Stimulated activated CD4-positive, alpha-beta T cell treated with anti-CD3 and anti-CD28 coated beads, Interleukin-12 subunit alpha, Interleukin-12 subunit beta, amount 100 ng/mL, for 24 hours (primary cell): ENCODE measurements at places on chromosomes 16 and 17.

DNA sequence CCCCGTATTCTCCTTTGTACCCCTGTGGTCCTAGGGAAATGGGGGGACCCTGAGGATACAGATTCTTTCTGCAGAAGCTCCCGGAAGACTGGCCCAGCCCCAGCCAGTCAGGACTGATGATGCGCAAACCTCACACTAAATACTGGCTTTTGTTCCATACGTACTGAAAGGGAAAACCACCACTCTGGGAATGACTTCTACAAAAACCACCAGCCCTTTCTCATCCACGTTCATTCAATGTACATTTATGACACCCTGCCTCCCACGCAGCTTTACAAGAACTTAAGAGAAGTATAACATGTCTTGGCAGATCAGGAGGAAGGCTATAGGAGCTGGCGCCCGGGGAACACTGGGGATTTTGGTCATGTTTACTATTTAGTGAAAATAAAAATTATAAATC is 70.6 kb downstream of the MARCHF10 start:
- peak; percentile 35 for DNase-seq

- DNase-seq, result no peak
These were observed 116.5 kb downstream of the CMIP start for GRCh38 chr16:81560979-81561657.

- DNase-seq, result no peak
These were observed 104.3 kb upstream of the PSMD7 start for GRCh38 chr16:74192281-74192797.

DNA sequence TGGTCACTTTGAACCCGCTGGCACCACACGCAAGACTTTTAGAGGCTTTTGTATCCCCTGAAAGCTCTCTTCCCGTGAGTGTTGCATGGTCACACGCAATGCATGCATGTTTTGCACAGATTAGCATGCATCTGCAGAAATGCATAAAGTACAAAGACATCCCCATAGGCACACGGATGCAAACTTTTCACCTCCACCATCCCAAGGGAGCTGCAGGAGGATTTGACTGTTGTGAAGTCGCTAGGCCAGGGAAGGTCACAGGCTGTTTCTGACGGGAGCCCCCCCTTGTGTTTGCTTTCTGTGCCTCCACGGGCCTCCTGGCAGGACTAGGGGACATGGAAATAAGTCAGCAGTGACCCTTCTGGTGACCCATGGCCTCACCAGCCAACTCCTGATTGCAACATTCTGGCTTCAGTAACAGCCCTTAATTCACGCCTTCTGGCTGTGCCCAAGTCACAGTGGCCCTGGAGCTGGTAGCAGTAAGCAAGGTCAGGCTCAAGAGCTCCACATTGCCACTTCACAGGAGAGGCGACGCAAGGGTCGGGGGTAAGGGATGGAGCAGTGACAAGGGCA is 45.1 kb downstream of the SOX9 start:
- DNase-seq, result no peak

GRCh38 chr16:86584726-86585721 is 6.7 kb downstream of the FOXL1 start:
- no peak for DNase-seq

GRCh38 chr17:19718613-19719354 is 2.4 kb upstream of the SLC47A2 start:
- DNase-seq, result no peak

- DNase-seq, result no peak
These were observed 68.6 kb upstream of the GNG13 start for GRCh38 chr16:868846-869822.

GRCh38 chr16:50316848-50317630 is 50.7 kb downstream of the ADCY7 start:
- DNase-seq, result no peak

DNA sequence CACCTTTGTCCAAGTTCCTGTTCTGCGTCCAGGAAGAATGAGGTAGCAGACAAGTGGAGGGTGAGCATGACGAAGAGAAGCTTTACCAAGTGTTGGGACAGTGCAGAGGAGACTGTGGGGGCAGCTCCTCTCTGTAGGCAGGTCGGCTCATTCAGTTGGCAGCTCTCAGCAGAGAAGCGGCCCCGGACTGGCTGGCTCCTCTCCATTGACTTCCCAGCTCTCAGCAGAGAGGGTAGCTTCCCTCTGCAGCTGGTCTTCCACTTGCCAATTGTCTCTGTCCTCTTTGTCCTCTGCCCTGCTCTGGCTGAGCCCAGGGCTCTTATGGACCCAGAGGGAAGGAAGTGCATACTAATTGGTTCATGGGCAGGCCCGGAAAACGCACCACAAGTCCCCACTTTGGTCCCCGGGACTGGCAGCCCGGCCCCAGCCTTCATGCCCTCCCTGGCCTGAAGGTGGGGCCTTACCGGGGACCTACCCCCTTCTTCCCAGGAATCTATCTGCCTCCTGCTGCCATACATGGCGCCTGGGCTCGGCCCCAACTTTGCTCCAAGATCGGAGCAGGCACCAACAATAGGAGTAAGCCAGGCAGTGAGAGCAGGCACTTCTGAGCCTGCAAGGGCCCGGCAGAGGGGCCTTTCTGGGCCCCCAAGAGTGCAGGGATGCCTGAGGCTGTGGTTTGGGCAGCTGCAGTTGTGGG is 10.1 kb downstream of the KCTD5 start:
- DNase-seq, result no peak

GRCh38 chr17:34252444-34253138 is 2.5 kb upstream of the CCL2 start:
- DNase-seq, result no peak

DNA sequence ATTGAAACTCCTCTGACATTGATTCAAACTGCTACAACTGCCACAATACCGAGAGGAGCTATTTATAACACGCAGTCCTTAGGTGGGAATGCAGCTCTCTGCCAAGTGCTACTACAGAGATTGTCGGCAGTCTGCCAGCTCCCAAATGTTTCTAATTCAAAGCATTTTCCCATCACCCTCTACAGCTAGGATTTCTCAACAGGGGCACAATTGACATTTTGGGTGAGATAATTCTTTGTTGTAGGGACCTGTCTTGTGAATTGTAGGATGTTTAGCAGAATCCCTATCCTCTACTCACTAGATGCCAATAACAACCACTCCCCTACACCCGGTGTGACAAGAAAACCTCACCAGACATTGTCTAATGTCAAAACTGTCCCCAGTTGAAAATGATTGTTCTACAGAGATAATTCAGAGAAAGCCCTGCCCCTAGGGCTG is 7.8 kb upstream of the N4BP1 start:
- no peak for DNase-seq

- peak; percentile 84 for DNase-seq
These were observed 11.9 kb downstream of the MT4 start for GRCh38 chr16:56576585-56577299.

DNA sequence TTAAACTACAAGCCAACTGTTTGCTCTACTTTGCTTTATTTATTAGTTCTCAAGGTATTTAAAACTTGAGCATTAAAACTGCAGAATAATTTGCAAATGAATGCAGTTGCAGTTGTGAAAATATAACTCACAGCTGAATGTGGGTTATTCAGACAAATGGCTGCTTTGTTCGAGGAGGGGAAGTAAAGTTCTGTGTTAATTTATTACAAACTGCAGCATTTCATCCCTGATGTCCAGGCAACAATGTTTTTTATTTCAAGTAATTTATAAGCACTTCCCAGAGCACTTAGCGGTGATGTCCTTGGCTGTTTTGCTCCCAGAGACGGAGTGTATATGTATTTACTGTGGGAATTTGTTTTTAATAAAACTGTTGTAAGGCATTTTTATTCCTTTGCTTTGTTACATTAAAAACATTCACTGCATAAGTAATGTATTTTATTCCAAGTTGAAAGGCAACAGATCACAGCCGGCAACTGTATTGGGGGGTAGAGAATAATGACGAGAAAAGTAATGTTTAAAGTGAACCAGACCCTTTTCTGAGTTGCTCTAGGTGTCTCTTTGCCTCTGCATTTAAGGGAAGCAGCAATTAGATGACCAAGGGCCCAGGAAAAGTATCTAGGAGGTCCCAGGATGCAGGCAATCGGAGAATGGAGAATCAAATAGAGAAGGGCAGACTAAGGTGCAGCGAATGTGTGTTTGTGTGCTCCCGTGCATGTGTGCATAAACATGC is 291.2 kb upstream of the SALL1 start:
- DNase-seq, result no peak

DNA sequence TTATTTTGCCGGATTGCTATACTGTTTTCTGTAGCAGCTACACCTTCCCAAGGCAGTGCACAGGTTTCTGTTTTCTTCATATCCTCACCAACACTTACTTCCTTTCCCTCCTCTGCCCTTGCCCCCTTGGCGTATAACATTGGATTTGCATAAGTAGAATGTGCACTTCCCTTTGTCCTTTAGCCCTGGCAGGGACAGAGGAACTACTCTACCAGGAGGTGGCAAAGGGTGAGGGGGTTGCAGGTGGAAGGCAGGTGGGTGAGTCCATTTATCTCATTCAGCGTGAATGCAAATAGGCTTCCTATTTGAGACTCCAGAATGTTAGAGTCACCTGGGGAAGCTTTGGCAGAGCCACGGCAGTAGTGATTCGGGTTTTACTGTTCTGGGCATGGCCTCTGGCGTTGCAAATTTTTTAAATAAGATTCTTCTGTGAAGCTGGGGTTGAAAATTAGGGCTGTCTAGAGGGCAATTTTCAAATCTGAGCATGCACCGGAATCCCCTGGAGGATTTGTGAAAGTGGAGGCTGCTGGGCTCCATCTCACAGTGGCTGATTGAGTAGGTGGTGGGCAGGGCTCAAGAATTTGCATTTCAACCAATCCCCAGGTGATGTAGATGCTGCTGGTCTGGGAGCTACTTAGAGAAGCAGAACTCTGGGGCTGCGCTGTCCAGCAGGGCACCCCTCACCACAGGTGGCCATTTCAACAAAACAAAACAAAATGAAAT is 84.7 kb downstream of the PLCG2 start:
- DNase-seq, result no peak

- peak; percentile 41 for DNase-seq
These were observed 9.6 kb downstream of the LLGL2 start for GRCh38 chr17:75535119-75535537.

DNA sequence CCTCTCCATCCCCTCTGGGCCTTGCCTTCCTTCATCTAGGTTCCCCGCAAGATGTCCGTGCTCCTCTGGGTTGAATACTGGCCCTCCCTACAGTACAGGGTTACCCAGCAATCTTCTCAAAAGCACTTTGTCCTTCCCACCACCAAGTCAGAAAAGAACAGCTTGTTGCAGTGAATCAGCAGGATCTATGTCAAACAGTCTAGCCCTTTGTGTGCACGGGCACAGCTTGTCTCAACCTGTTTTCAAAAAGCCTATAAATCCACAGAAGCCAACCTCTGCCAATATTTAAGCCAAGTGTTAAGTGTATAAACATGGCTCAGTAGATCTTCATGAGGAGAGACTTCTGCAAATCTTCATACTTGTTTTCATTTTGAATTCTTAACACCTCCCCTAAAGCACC is 25.2 kb downstream of the C17orf67 start:
- DNase-seq, result no peak

DNA sequence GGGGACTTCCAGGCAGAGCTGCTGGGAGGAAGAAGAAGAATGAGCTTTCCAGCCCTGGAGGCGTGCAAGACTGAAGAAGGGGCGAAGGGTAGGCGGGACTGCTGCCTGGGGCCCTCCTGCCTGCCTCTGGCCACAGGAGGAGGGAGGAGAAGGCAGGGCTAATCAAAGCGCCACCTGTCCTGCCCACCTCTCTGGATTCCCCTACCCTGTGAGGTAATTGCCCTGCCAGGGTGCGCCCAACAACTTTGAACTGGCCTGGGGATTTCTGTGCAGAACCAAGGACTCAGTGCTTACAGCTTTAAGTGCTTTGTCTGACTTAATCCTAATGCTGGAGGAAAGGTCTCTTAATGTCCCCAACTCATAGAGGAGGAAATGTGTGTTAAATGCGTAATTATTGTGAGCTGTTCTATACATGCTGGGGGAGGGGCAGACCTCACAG is at the start of gene NOXO1:
Gene NOXO1, minus strand, starts transcription at position 72 of the 439 bp plus-strand sequence. CDS start 290 bp downstream, outside the sequence.
- no peak for DNase-seq

GRCh38 chr16:74902161-74902560 is 82.8 kb downstream of the WDR59 start:
- DNase-seq, result no peak

- DNase-seq, result no peak
These were observed 125.6 kb downstream of the GAS7 start for GRCh38 chr17:10072556-10073425.

DNA sequence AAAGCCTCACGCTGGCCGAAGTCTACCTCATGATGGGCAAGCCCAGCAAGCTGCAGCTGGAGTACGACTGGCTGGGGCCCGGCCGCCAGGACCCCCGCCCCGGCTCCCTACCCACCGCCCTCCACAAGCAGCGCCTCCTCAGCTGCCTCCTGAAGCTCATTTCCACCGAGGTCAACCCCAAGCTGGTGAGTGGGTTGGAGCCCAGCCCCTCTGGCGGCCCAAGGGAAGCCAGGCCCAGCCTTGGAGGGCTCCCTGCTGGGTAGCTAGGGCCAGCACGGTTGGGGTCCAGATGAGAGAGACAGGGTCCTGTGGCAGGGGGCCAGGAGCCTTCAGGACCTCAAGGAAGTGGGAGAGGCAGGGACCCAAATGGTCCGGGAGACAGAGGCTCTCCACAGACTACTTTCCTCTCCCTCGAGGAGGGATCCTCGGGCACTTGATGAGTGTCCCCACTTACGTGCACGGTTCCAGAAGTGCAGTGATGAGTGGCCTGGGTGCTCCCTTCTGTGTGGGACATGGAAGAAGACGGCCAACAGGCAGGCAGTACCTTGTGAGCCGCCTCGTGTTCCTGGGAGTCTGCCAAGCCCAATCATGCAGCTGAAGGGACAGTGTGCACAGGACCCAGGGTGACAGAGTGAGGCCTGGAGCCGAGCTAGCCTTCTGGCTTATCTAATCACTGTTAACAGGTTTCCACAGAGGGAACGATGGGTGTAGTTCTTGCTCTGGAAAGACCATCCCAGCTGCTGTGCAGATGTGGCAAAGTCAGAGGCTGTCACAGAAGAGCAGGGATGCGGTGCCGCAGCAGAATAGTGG is 21.1 kb upstream of the JPT2 start:
- DNase-seq, result no peak

DNA sequence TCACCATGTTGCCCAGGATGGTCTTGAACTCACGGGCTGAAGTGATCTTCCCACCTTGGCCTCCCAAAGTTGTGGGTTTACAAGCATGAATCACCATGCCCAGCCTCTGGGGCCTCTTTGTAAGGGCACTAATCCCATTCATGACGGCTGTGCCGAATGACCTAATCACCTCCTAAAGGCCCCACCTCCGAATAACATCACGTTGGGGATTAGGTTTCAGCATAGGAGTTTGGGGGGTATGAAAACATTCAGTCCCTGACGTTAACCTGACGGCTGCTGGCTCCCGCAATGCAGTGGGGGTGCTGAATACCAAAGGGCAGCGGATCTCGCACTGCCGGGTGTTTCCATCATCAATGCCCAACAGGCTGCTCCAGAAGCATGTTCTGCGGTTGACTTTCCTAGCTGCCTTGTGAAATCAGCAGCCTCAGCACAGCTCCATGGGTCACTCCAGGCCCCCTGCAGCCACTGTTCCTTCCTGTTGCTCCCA is 120.8 kb upstream of the SEC14L1 start:
- no peak for DNase-seq
